SJCRH30 (cell line): ENCODE measurements at places on chromosomes 5 and 9.

DNA sequence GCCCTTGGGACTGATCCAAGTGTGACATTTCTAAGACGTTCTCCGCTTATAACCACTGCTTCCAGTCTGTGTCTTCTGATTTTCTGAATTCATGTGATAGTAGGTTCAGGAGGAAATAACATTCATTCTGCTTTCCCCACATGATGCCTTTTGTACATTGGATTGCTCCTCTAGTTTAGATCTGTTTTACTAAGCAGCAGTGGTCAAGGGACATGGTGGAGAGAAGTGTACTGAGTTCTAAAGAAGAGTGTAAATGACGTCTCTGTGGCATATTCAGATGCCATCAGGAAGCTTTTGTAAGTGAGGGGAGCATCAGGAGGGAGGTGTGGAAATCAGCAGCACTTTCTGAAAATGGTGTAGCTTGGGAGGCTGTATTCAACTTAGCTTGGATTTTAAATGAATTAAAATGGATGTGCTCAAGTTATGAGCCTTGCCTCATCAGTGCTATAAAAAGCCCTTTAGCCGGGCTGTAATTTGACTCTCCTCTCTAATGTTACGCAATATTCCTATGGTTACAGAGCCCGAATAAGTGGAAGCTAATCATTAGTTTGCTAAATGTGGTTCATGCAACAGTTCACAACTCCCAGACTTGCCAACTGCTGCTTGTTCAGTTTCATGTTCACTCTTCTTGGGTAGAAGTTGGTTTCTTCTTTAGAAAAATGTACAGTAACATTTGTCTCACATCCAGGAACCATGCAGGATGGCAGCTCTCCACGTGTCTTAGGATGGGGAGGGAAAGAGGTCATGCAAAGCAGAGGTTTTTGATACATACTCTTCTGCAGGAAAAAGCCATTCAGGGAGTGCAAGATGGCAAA lies 281.3 kb downstream of the ARHGAP26 start:
- DNase-seq = no peak
- peaks cover 33% of the 10 kb centered on the region for H3K4me1 ChIP-seq
- no peaks in the 10 kb centered on the region for H3K36me3 ChIP-seq

GRCh38 chr9:89666950-89667349 lies 62.1 kb downstream of the GADD45G start:
- H3K36me3 ChIP-seq = no peaks in the 10 kb centered on the region
- DNase-seq = no peak
- no peak overlapping the region for H3K4me3 ChIP-seq
- no peaks in the 10 kb centered on the region for H3K27me3 ChIP-seq
- H3K4me1 ChIP-seq = peaks cover 9% of the 10 kb centered on the region

DNA sequence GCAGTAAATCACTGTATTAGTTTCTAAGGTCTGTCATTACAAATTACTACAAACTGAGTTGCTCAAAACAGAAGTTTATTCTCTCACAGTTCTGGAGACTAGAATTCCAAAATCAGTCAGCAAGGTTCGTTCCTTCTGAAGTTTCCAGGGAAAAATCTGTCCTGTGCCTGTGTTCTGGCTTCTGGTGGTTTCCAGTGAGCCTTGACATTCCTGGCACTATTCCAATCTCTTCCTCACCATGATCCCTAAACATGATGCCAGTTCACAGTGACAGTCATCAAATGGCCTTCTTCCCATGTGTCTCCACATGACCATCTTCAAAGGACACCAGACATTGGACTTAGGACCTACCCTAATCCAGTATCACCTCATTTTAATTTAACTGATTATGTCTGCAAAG lies 351.4 kb downstream of the PLK2 start:
- H3K4me1 ChIP-seq = no peaks in the 10 kb centered on the region
- no peak overlapping the region for H3K4me3 ChIP-seq
- no peaks in the 10 kb centered on the region for H3K36me3 ChIP-seq
- DNase-seq = peak; percentile 24
- H3K27ac ChIP-seq = no peak overlapping the region
- no peaks in the 10 kb centered on the region for H3K27me3 ChIP-seq

DNA sequence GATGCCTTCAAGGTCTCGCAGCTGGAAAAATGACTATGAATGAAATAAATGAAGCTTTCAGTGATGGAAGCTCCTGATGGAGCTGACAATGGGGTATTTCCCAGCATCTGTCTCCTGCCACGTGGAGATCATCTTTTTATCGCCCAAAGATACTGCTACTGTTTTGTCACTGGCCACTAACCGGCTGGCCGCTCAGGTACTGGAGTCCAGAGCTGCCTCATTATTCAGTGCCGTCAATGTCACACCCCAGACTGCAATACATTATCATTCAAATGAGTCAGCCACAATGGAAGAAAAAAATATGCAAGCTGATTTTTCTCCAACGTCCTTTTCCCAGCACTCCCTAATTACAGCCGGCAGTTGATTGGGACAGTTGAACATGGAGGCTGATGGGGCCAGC lies 280.4 kb downstream of the ZSWIM6 start:
- H3K27ac ChIP-seq = no peak overlapping the region
- no peak overlapping the region for H3K4me3 ChIP-seq
- no peaks in the 10 kb centered on the region for H3K36me3 ChIP-seq
- no peaks in the 10 kb centered on the region for H3K4me1 ChIP-seq
- H3K27me3 ChIP-seq = no peaks in the 10 kb centered on the region

GRCh38 chr5:26763215-26763614 lies 275.2 kb downstream of the CDH9 start:
- no peaks in the 10 kb centered on the region for H3K4me1 ChIP-seq
- no peaks in the 10 kb centered on the region for H3K27me3 ChIP-seq
- H3K36me3 ChIP-seq = no peaks in the 10 kb centered on the region
- no peak overlapping the region for H3K4me3 ChIP-seq
- H3K27ac ChIP-seq = no peak overlapping the region

DNA sequence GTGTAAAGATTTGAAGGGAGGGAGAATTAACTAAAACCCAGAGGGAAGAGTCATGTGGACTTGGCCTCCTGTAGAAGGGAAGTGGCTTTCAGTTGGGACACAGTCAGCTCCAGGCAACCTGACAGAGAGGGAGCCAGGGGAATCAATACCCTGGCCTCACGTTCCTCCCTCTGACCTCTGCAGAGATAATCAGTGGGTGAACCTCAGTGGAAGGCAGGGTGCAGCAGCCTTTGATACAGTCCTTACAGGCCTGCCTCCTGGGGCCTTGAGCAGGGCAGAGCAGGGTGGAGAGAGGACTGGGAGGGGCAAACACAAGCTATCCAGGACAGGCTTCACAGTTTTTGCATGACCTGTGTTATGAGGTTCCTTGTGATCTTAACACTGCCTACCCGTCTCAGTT lies 61.9 kb upstream of the GPBP1 start:
- DNase-seq = no peak
- H3K36me3 ChIP-seq = no peaks in the 10 kb centered on the region
- H3K27ac ChIP-seq = no peak overlapping the region
- H3K4me3 ChIP-seq = no peak overlapping the region
- H3K4me1 ChIP-seq = no peaks in the 10 kb centered on the region

GRCh38 chr9:129885018-129885669 lies 49.9 kb downstream of the USP20 start:
- no peak for DNase-seq
- no peaks in the 10 kb centered on the region for H3K27me3 ChIP-seq
- peak overlapping the region; percentile 48 for H3K4me3 ChIP-seq
- peaks cover 9% of the 10 kb centered on the region for H3K4me1 ChIP-seq
- no peaks in the 10 kb centered on the region; the same call in 1 of the 2 replicates for H3K36me3 ChIP-seq

DNA sequence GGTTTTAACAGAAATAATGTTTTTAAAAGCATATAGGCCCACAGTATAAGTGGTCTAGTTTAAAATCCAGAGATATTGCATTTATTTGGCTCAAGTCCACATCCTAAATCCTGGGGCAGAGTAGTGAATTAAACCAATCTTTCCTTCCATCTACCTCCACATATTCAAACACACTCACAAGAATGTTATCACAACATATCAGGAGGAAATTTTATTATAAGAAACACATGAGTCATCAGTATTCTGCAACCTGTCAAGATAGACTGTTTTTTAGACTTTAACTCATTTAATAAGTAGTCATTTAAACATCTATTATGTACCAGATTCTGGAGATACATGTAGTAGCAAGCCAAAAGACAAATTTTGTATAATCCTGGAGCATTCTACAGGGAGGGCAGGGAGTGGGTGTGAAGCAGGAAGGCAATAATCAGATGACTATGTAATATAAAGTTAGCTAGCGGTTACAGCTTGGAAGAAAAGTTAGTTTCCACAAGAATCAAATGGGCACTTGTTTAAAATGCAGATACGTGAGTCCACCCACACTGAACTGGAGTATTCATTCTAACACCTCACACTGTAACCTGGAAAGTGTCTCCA lies 187.3 kb upstream of the PIK3R1 start:
- H3K36me3 ChIP-seq = no peaks in the 10 kb centered on the region
- H3K4me3 ChIP-seq = no peak overlapping the region
- no peaks in the 10 kb centered on the region for H3K27me3 ChIP-seq
- H3K4me1 ChIP-seq = no peaks in the 10 kb centered on the region
- no peak overlapping the region for H3K27ac ChIP-seq
- no peak for DNase-seq

DNA sequence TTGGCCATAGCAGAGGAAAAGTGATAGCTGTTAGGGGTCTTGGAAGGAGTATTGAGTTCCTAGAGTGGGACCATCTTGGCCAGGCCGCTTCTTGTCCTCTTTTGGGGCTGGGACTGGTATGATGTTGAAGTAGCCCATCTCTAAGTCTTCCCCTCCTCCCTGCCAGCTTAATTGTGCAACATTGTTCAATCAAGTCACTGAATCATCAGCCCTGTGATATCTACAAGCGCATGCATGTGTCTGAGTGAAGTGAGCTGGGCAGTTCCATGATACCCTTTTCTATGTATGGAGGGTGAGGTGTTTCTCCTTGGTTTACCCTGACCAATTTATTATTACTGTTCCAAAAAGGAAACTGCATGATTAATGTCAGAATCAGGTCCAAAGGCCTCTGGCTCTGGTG lies 112.2 kb downstream of the C9orf152 start:
- no peaks in the 10 kb centered on the region for H3K36me3 ChIP-seq
- DNase-seq = no peak
- H3K4me3 ChIP-seq = no peak overlapping the region
- H3K4me1 ChIP-seq = peaks cover 21% of the 10 kb centered on the region

GRCh38 chr5:130923543-130924124 lies 241.4 kb downstream of the HINT1 start:
- H3K27ac ChIP-seq = no peak overlapping the region
- no peaks in the 10 kb centered on the region for H3K27me3 ChIP-seq
- no peak overlapping the region for H3K4me3 ChIP-seq
- no peaks in the 10 kb centered on the region for H3K4me1 ChIP-seq

- no peaks in the 10 kb centered on the region for H3K4me1 ChIP-seq
- no peaks in the 10 kb centered on the region for H3K36me3 ChIP-seq
- H3K27me3 ChIP-seq = 0 out of 2 replicates have a peak, but pooled peaks cover 3% of the 10 kb centered on the region
- no peak for DNase-seq
These were observed 283.2 kb downstream of the ANXA1 start for GRCh38 chr9:73434826-73435225.

DNA sequence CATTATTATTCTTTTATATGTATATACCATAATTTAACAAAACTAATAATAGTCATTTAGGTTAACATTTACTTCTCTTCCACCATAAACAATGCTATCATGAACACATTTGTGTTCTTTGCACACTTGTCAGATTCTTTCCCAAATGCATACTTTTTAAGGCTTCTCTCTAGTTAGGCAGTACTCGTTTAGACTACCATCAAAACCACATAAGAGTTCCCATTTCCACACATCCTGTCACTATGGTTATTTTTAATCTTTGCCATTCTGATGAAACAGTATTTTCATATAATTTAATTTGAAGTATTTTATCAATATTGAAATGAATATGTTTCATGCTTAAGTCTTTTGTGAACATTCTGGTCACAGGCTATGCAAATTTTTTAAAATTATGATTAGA lies 15.1 kb downstream of the DROSHA start:
- DNase-seq = no peak
- no peaks in the 10 kb centered on the region for H3K4me1 ChIP-seq
- no peaks in the 10 kb centered on the region for H3K27me3 ChIP-seq
- no peak overlapping the region for H3K4me3 ChIP-seq

- H3K4me3 ChIP-seq = no peak overlapping the region
- no peaks in the 10 kb centered on the region for H3K36me3 ChIP-seq
- H3K27ac ChIP-seq = peak overlapping the region; percentile 66
- H3K4me1 ChIP-seq = peaks cover 16% of the 10 kb centered on the region
These were observed 51.2 kb upstream of the TESK1 start for GRCh38 chr9:35553670-35554543.

GRCh38 chr5:9927521-9927997 lies 297.4 kb upstream of the TAS2R1 start:
- no peak overlapping the region for H3K4me3 ChIP-seq
- no peaks in the 10 kb centered on the region for H3K27me3 ChIP-seq
- H3K27ac ChIP-seq = no peak overlapping the region; the same call in 1 of the 2 replicates

DNA sequence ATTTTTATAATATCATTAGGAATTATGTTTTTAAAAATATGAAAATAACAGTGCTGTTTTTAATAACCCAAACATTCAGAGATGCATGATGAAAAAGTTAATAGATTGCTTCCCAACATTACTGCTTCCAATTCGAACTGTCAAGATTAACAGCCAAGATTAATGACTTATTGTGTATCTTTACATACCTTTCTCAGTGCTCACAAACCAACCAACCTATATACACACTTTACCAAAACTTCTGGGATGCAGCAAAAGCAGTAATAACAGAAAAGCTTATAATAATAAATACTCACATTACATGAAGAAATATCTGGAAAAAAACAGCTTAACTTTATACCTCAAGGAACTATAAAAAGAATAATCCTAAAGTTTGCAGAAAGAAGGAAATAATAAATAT lies 82.1 kb downstream of the TMEM232 start:
- no peaks in the 10 kb centered on the region for H3K36me3 ChIP-seq
- no peaks in the 10 kb centered on the region for H3K27me3 ChIP-seq
- no peak for DNase-seq
- no peaks in the 10 kb centered on the region for H3K4me1 ChIP-seq

DNA sequence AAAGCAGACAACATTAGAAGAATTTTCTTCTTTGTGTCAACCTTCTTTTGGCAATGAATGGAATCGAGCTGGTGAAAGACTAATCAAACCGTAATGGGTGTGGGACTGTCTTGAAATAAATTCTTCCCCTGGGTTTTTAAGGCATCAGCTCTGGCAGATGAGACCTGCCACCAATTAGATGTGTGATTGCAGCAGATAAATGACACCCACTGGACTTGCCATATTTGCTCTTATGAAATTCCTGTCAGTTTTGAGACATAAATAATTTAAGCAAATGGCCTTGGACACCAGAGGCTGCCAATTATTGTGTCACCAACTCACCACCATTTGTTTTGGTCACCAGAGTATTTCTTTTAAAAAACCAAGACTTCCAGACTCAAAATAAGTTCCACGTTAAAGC lies 135.9 kb upstream of the RGMB start:
- no peak overlapping the region for H3K27ac ChIP-seq
- H3K4me3 ChIP-seq = no peak overlapping the region
- no peaks in the 10 kb centered on the region for H3K36me3 ChIP-seq
- no peaks in the 10 kb centered on the region for H3K27me3 ChIP-seq
- DNase-seq = no peak
- peaks cover 5% of the 10 kb centered on the region for H3K4me1 ChIP-seq
